LNCaP clone FGC (cell line): ENCODE measurements at places on chromosomes 1 and 21.
A peak's percentile ranks its signal among the peaks of the same experiment; 100 is the strongest.

GRCh38 chr1:238895911-238896310 is 490.5 kb upstream of the CHRM3 start:
- no peak for DNase-seq

- DNase-seq, result no peak
Observed at GRCh38 chr1:14794906-14795305, 196.4 kb downstream of the KAZN start.

DNA sequence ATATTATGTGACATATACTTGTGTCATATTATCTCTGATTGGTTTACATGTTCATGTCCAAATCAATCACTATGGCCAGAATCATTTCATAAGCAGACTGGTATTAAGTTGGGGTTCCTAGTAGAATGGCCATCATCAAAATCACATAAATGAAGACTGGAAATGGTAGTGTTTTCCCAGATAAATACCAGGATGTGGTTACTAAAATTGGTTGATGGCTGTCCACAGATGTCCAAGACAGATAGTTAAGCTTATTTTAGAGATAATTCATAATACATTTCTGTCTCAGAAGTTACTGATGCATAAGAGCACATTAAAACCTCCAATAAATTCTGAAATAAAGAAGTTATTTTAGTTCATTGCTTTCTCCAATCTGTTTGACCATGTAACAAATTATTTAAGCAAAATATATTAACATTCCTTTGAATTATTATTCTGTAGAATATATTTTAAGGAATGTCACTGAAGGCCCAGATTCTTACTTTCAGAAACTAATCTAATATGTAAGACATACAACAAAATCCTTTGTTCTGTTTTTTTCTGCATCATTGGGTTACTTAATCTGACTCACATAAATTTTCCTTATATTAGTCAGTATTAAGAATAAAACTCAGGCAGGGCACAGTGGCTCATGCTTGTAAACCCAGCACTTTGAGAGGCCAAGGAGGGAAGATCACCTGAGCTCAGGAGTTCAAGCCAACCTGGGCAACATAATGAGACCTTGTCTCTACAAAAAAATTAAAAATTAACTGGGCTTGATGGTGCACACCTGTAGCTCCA is 483.9 kb downstream of the PTPRC start:
- no peak for DNase-seq

GRCh38 chr1:109996476-109996875 is 11.9 kb downstream of the AHCYL1 start:
- DNase-seq, result no peak

DNA sequence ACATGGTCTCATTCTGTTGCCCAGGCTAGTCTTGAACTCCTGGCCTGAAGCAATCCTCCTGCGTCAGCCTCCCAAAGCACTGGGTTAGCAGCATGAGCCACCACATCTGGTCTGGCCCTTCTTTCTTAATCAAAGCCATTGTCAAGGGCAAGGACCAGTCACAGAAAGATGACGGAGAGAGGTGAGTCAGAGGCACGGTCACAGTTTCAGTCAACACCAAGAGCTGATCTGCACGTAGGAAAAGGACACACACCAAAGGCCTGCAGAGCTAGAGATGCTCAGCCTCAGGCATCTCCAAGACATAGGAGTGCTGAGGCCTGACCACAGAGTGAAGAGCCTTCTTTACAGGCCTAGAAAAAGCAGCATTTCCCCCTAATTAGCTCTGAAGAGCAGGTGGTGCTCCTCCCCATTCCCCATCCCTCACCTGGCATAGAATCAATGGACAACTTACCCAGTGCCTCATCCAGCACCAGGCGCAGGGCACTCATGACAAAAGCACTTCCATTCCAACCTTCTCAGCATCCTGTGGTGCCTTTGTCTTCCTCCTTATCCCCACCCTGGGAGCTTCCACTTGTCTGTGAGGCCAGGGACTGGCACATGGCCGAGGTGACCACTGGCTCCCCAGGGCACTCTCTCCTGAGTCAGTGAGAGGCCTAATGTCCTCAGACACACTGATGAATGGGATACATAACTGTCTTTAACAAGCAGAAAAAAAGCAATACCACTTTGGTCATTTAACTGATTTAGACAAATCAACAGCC is 139.8 kb downstream of the AJAP1 start:
- DNase-seq, result no peak

DNA sequence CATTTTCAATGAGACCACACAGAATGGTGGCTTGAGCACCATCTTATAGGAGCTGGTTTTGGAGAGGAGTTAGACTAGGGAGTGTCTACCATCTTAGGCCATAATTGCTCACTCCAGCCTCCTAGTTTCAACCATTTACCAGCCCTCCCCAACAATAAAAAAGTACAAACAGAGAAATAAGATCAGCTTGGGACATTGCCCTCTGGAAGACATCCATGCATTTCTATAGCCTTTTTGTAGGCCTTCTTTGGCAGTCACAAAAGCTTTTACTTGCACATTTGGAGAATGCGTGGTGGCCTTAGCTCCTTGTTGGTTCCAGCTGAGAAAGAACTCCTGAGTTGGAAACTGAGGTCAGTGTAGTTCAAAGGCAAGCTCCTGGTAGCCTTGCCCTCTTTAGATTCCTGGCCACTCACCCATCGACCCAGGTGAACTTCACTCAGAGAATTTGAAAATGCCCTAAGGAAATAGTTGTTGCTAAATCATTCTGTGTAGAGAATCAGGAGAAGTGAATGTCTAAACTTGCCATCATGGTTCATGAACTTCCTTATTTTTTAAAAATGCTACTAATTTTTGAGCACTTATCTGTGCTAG is 301.7 kb upstream of the PROX1 start:
- DNase-seq, result no peak

DNA sequence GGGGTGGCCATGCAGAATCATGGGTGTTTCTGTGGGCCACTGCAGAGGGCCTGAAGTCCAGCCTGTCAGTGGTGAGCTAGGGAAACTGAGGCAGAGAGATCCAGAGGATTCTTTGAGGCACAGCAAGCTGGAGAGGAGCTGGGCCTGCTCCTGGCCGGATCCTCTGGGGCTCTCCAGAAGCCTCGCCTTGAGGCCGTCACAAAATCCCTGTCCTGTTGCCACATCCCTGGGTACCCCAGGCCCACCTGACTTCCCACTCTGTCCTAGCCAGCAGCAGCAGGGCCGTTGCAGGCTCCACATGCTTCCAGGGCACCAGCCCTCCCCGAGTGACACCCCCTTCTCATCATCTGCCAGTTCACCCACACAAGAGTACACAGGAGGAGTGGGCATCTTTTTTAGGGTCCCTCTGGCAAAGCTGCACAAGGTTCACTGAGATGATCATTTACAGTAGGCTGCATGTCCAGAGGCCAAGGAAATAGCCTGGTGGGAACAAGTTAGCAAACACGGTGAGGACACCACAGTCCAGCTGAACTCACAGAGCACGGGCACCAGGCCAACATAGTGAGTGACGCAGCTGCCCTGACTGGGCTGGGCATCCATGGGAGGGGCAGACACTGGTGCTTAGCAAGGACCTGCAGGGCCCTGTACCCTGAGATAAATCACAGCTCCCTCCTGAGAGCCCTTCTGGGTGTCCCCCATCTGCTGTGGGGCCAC is 25.1 kb upstream of the TSPEAR start:
- peak; percentile 92 for DNase-seq

DNA sequence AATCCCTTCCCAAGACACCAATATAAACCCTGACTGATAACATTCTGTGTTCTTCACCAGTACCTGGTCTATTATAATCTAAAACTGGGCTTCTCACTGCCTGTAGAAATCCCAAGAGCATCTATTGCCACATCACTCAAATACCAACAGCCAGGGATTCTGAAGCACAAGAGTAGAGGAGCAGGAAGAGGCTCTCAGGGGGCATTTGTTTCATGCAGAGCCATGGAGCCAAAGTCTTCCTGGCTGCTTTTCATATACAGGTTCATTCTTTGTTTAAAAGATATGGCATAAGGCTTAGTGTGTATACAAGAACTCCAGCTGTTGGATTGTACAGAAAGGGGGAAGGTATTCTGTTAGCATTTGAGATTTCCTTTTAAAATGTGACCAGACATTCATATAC is 38.2 kb upstream of the USH2A start:
- DNase-seq, result no peak

- DNase-seq, result no peak
Observed at GRCh38 chr1:12532405-12533315, 85.3 kb downstream of the DHRS3 start.

DNA sequence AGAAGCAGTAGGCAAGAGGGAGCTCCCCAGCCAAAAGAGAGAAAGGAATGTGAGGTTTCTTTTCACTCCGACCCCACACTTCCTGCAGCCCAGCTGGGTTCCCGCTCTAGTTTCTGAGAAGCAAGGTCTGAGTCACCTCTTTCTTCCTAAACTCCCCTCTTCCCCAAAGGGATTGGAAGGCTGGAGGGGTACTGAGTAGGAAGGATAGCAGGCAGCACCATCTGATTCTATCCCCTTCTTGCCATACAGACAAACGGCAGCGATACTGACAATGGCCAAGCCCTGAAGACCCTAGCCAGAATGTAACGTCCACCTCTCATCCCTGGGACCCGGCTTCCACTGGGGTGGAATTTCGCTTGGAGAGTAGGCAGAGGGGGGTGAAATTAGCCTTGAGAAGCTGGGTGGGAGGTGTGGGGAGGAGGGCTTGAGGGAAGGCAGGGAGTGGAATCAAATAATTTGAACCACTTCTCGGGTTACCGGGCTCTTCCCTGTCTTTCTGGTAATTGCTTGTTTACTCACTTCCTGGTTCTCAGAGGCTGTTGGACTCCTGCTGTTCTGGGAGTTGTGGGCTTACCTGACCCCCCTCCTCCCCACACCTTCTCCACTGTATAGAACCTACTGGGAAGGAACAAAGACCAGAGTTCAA is 13.2 kb downstream of the IER5 start:
- DNase-seq, result no peak

- DNase-seq, result peak; percentile 82
Observed at GRCh38 chr1:109783436-109783835, 19.7 kb upstream of the EPS8L3 start.

GRCh38 chr1:111921948-111922347 is 67.5 kb downstream of the KCND3 start:
- DNase-seq, result no peak

GRCh38 chr1:116940814-116941599 is 31.3 kb downstream of the PTGFRN start:
- DNase-seq, result no peak

- DNase-seq, result no peak
Observed at GRCh38 chr1:209356976-209357377, 226.5 kb upstream of the CAMK1G start.

GRCh38 chr1:63861052-63861691 is 87.4 kb downstream of the ROR1 start:
- no peak for DNase-seq

DNA sequence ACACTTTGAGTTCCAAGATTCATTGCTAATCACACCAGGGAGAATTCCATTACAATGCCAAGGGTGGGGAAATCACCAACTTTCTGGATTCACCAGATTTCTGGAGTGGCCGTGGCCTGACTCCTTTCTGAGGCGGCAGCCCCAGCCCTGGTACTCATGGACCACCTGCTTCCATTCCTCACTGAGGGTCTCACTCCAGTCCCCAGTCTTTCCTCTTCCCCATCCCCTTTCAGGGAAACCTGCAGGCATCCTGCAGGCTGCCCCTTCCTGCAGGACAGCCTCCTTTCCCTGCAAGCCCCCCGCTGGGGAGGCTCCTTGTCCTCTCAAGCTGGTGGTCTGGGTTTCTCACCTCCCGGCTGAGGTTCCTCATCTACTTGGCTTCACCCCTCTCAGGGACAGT is 12.7 kb upstream of the CDK18 start:
- DNase-seq, result no peak

GRCh38 chr1:163315773-163316374 is 5.9 kb upstream of the NUF2 start:
- no peak for DNase-seq

GRCh38 chr1:168892931-168893330 is 163.9 kb upstream of the DPT start:
- no peak for DNase-seq

- DNase-seq, result no peak
Observed at GRCh38 chr1:67441739-67442281, 11.6 kb upstream of the SERBP1 start.

GRCh38 chr1:44616284-44616990 is 57.8 kb downstream of the TMEM53 start:
- DNase-seq, result no peak

GRCh38 chr1:243294723-243295121 is 38.9 kb downstream of the SDCCAG8 start:
- no peak for DNase-seq

- DNase-seq, result no peak
Observed at GRCh38 chr1:44829506-44830384, 13.3 kb downstream of the PTCH2 start.

- DNase-seq, result no peak
Observed at GRCh38 chr1:150999051-150999674, 7.5 kb downstream of the MINDY1 start.

- DNase-seq, result no peak
Observed at GRCh38 chr1:51410568-51411460, 80.5 kb upstream of the TTC39A start.

DNA sequence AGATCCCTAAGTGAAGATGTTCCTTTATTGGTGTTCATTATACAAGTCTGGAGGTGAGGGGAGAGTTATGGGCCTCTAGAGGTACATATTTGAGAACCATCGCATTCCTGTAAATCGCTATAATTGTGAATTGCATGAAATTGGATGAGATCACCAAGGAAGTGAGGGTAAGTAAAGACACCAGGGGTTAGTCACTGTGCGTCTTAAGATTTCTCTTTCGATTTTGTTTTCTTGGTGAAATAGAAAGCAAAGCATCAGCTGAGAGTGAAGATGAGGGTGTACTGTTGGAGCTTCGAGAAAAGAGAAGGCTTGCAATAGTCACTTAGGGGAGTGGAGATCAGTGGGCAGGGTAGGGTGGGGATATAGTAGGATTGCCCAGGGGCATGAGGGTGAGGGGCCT is 82.1 kb downstream of the RAVER2 start:
- no peak for DNase-seq

DNA sequence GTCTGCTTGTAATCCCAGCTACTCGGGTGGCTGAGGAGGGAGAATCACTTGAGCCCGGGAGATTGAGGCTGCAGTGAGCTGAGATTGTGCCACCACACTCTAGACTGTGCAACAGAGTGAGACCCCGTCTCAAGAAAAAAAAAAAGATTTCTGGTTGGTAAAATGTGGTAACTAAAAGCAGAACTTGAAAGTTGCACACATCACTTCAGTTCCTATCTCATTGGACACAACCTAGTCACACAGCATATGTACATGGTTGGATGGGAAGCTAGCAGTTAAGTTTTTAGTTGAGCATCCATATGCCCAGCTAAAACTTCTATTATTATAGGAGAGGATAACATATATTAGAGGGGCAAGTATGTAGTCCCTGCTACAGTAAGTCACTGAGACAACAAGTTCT is 22.1 kb downstream of the BCAS2 start:
- DNase-seq, result no peak

- DNase-seq, result no peak
Observed at GRCh38 chr1:59156526-59157199, 140.2 kb upstream of the FGGY start.
